ENCODE measurements at places on chromosomes 12 and 14.

DNA sequence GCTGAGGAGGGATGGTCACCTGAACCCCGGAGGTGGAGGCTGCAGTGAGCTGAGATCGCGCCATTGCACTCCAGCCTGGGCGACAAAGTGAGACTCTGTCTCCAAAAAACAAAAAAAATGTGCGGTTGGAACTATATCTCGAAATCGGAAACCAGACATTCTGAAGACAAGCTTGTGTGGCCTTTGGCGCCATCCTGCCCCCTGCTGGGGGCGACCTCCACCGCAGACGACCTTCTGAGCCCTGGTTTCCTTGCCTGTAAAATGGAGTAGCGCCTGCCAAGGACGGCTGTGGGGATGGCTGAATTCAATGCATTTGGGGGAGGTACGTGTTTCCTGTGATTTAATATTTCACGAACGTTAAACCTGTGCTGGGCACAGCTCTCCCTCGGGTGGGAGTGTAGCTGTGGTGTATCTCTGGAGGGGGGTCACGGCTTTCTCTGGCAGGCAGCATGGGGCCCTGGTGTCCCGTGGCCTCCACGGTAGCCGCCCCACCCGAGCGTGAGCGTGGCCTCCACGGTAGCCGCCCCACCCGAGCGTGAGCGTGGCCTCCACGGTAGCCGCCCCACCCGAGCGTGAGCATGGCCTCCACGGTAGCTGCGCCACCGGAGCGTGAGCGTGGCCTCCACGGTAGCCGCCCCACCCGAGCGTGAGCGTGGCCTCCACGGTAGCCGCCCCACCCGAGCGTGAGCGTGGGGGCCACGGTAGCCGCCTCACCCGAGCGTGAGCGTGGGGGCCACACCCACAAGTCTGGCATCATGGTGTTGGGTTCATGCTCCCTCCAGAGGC lies 55.3 kb downstream of the LRCOL1 start:
- DNase-seq, result no peak

- no peak for DNase-seq
Measured at GRCh38 chr14:89767861-89768268, 186.7 kb downstream of the EFCAB11 start.

DNA sequence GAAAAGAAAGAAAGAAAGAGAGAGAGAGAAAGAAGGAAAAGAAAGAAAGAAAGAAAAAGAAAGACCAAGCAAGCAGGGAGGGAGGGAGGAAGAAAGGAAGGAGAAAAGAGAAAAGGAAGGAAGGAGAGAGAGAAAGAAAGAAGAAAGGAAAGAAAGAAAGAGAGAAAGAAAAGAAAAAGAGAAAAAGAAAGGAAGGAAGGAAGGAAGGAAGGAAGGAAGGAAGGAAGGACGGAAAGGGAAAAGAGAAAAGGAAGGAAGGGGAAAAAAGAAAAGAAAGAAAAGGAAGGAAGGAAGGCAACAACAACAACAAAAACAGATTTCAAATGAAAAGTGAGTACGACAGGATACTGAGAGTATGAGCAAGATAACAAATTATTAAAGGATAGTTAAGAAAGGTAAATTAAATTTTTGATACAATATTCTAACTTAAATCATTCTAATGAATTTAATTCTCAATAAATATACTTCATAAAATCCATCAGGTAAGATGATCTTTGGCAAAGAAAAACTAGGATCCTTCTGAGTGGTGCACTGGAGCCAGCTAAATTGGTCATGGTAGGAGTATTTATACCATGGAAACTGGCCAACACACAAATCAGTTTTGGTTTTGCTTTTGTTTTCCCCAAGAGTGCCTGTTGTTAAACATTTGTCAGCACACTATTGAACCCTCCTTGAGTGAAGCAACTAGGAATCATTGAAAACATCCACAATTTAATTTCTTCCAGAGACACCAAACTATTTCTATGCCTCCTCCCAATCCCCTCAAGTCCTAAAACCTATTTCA lies 56.1 kb upstream of the DYRK2 start:
- DNase-seq, result no peak

DNA sequence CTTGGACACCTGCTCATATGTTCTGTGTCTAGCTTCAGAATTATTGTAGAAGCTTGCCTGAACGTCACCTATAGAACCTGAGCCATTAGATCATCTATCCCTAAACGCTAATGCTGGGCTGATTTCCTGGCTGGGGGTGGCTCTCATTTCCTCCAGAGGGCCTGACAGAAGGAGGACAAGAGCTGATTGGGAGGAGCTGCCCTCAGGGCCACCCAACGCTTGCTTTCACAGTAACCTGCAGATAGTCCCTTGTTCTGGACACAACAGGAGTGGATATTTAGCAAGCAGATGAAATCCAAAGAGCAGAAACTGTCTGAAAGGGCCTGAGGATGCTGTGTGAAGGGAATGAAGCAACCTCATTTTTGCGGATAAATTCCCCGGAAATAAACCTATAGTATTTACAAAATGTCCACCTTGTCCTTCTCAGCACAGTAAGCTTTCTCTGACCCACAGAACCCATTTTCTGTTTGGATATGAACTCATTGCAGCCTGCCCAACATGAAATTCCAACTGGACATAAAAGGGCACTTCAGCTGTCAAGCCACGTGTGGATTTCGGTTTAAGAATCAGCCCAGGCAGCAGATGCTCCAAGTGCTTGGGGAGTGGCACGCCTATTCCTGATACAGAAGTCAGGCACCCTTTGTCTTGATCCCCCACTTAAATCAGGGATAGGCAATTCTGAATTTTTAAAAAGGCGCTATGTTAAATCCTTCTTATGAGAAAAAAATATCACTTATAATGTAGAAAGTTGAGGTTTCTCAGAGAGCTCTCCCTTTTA lies 32.8 kb upstream of the TUBA1C start:
- no peak for DNase-seq

GRCh38 chr14:83467811-83468210 lies 1934.2 kb upstream of the SEL1L start:
- no peak for DNase-seq

DNA sequence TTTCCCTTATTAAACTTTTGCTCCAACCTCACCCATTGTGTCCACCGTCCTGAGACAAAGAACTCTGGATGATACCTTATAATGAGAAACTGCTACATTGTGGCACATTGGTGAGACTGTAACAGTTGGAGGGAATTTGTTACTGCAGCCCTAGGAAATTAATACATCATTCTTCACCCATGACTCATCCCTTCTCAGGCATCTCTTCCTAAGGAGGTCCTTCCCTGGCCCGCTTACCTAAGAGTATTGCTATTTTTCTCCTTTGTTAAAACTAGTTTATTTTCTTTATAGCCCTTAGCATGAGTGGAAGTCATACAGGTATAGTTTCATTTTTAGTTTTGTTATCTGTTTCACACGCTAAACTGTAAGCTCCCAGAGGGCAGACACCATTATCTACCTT lies 87.1 kb downstream of the TMEM260 start:
- DNase-seq, result no peak

- no peak for DNase-seq
Measured at GRCh38 chr12:106010741-106011140, 128.0 kb downstream of the NUAK1 start.

DNA sequence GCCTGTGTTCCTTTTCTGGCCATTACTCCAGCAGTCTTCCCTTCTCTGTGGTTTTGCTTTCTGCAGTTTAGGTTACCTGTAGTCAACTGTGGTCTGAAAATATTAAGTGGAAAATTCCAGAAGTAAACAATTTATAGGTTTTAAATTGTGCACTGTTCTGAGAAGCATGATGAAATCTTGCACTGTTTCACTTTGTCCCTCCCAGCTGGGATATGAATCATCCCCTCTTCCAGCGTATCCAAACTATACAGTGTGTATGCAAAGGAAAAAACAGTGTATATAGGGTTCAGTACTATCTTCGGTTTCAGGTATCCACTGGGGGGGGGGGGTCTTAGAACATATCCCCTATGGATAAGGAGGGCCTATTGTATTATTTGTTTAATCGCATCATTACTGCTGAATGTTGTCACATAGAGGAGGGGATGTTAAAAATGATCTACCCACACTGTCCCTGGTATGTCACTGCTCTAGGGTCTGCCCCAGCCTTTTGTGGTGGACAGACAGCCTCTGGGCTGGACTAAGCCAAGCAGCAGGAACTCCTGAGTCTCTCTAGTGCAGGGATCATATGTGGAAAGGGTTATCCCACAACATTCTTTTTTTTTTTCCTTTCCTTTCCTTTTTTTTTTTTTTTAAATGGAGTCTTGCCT lies 109.1 kb upstream of the MAX start:
- no peak for DNase-seq

- no peak for DNase-seq
Measured at GRCh38 chr12:131828671-131829355, 620 bp downstream of the MMP17 start.

GRCh38 chr12:97977870-97978405 lies 515.3 kb downstream of the RMST start:
- DNase-seq, result no peak

GRCh38 chr14:72810201-72810600 lies 83.7 kb downstream of the DPF3 start:
- no peak for DNase-seq

DNA sequence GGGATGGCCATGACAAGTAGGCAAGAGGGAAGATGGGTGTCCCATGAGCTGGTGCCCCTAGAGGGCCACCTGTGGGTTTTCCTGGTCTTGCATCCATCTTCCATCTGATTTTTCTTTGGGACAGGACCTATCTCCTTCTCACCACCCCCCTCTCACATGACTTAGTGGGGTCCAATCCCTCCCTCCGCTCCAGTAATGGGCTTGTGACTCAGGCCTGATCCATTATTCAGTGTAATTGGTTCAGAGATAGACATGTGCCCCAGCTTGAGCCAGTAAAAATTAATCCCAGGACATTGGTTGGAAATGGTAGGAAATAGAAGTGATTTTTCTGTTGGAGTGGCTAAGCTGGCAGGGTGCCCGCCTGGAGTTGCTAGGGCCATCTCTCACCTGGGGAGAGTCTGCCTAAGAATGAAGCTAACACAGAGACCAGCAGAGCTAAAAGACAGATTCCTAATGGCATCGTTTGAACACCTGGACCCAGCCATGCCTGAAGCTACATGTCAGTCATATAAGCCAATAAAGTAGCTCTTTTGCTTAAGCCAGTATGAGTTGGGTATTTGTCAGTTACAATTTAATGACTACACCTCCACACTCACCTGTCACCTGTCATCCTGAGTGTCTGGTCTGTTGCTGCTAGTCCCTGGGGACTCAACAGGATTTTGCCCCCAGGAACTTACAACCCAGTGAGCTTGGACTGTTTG lies 14.7 kb downstream of the RASAL1 start:
- no peak for DNase-seq

GRCh38 chr12:98229540-98229924 lies 285.9 kb upstream of the TMPO start:
- no peak for DNase-seq

- no peak for DNase-seq
Measured at GRCh38 chr12:77537663-77538062, 293.0 kb upstream of the NAV3 start.

DNA sequence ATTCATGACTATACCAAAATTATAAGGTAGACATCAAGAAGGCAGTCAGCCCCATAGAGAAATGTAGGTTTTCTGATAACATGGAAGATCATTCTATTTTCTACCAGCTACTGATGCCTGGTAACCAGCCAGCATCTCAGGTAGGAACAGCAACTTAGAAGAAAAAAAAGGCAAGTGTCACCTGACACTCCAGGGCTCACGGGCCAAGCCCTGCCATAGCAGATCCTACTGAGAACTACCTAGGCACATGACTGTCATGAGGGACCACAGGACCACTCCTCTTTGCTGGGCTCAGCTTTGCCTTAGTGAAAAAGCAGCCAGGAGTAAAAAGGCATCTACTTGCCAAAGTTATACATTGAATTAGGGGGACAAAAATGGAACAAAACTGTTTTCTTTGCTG lies 33.4 kb downstream of the CORO1C start:
- no peak for DNase-seq

GRCh38 chr12:2138871-2139308 lies 86.1 kb downstream of the CACNA1C start:
- no peak for DNase-seq

DNA sequence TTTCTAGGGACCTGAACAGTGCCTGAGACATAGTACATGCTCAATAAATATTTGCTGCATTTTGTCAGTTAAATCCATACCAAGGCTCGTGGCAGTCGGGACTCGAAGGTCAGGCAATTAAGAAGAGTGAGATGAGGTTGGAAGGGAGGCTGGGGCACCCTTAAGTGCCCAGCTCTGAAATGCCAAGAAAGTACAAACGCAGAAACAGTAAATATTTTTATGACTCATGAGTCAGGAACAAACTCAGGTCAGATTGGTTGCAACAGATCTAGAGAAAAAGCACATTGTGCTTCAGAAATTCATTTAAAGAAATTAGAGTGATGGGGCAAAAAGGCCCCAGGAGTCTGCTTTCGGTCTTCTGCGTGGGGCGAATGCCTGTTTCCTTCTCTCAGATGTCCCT lies 83.0 kb upstream of the FZD10 start:
- no peak for DNase-seq

DNA sequence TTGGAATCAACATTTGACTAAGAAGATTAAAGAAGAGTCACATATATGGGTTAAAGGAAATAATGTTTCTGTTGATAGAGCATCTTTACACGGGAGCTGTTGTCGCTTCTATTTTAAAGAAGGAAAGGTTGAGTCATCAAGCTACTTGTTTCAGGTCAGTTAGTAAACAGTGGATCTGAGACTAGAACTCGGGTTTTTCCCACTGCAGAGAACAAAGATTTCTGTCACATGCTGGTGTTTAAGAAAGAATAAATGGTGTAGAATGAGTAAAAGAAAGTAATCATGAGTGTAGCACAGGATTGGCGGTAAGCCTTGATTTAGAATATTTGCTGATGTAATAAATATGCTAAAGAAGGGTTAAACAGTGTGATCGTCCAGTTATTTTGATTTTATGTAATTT lies 455.5 kb downstream of the AEBP2 start:
- DNase-seq, result no peak

DNA sequence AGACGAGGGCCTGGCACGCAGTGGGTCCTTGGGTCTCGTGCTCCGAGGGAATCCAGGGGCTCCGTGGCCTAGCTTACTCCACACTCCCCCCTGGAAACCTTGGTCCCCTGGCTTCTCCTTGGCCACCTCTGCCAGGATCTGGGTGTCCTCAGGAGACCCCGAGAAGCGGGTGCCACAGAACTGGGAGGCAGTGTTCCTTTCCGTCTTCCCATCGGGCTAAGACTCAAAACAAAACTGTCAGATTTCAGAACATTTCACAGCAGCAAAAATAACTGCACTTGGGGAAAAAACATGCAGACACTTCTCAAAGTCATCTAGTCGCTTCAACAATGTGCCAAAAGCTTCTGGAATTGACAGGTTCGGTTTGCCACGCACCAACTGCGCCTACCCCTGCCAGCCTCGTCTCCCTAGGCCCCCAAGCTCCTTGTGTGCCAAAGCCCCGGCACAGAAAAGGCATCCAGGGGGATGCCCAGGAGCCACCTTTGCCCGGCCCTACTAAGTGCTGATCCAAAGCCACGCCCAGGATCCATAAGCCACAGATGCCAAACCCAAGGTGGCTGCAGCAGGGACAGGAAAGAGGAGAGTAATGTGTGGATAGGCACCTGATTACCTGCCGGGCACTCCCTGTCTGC lies 58.4 kb upstream of the DIO3 start:
- peak; percentile 65 for DNase-seq

GRCh38 chr14:96762650-96763049 lies 34.5 kb upstream of the VRK1 start:
- DNase-seq, result no peak

Measured in nucleus accumbens (tissue), 56 donors.